ENCODE measurements at places on chromosomes 4 and X.

DNA sequence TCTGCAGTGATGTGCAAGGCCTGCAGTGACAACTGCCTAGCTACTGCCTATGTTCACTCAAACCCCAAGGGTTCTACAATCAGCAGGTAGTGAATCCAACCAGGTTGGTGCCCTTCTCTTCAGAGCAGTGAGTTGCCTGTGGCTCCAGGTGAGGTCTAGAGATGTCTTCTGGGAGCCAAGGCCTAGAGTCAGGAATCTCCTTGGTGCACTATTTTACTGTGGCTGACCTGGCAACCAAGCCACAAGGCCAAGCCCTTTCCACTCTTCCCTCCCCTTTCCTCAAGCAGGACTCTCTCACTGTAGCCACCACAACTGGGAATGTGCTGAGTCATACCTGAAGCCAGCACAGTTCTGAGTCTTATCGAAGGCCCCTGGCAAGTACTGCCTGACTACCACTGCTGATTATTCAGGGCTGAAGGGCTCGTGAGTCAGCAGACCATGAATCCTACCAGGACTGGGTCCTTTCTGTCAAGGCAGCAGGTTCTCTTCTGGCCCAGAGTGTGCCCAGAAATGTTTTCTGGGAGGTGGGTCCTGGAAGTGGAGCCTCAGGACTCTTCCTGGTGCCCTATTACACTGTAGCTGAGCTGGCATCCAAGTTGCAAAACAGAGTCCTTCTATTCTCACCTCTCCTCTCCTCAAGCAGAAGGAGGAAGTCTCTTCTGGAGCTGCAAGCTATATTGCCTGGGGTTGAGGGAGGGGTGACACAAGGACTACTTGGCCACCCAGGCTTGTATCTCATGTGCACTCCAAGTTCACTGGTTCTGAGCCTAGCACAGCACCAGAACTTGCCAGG lies 111.6 kb downstream of the BTC start:
- no peak for DNase-seq

- no peak for DNase-seq
Measured at GRCh38 chr4:172866421-172866820, 302.2 kb upstream of the GALNT7 start.

DNA sequence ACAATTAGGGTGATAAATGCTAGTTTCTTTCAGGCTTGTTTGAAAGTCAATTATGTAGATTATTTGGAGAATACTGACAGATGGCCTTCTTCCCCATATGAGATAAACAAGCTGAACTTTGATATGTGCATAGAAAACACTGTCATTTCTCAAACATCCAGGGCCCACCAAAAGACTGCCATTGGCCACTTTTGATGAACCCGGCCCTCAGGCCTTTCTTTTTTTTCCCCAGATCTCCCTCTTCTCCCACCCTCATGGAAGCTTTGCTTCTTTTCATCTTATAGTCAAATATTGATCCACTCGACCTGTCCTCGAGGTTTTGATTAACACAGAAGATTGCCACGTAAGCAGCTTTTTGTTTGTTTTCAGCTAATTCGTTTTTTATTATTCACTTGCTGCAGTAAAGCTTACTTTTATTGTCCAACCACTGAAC lies 377.4 kb downstream of the SMARCA1 start:
- DNase-seq, result peak; percentile 7

DNA sequence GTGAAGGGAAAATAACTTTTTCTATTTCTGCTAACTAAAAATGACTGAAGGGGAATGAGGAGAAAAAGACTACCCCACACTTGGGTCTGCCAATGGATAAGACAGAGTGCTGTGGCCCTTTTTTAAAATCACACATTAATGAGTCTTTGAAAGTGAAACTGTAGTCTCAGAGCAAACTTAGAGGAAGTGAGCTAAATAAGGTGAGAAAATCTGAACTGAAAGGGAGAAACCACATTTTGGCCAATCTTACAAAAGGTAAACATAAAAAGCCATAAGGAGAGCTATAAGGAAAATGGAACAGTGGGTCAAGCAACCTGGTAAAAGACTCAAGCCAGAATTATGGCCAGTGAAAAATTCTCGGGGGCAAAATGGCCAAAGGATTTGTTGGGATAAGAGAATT lies 755.1 kb upstream of the IGFBP7 start:
- DNase-seq, result no peak

DNA sequence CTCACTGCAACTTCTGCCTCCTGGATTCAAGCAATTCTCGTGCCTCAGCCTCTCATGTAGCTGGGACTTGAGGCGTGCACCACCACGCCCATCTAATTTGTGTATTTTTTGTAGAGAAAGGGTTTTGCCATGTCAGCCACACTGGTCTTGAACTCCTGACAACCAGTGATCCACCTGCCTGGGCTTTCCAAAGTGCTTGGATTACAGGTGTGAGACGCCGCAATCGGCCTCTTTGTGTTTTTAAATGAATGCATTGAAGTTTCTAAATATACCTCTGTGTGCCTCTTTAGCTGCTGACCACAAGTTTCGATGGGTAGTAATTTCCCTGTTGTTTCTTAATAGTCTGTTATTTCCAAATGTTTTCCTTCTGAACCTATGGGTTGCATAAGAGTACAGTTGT lies 765.3 kb upstream of the GRIA3 start:
- DNase-seq, result no peak

GRCh38 chr4:72817012-72817411 lies 248.0 kb upstream of the ADAMTS3 start:
- no peak for DNase-seq

- DNase-seq, result no peak
Measured at GRCh38 chr4:1409079-1409478, 2.8 kb upstream of the NKX1-1 start.

GRCh38 chrX:150942942-150943594 lies 40.1 kb upstream of the HMGB3 start:
- no peak for DNase-seq

DNA sequence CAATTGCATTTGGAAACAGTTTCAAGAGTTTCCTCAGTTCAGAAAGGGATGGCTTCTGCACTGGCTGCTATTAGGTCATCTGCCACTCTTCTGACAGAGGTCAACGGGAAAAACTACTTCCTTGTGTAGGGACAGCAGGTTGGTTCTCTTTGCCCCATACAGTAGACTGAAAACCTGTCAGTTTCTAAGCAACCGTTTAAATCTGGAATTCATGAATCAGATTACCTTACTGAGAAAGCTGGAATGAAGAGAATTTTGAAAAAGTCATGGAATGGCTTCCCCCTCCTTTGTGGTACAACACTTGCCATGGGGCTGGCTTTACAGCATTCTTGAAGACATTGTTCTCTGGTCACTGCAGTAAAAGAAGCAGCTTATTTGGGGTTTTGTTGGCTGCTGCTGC lies 240.3 kb downstream of the IL1RAPL2 start:
- DNase-seq, result no peak

GRCh38 chr4:37338972-37339371 lies 94.4 kb downstream of the NWD2 start:
- DNase-seq, result no peak

DNA sequence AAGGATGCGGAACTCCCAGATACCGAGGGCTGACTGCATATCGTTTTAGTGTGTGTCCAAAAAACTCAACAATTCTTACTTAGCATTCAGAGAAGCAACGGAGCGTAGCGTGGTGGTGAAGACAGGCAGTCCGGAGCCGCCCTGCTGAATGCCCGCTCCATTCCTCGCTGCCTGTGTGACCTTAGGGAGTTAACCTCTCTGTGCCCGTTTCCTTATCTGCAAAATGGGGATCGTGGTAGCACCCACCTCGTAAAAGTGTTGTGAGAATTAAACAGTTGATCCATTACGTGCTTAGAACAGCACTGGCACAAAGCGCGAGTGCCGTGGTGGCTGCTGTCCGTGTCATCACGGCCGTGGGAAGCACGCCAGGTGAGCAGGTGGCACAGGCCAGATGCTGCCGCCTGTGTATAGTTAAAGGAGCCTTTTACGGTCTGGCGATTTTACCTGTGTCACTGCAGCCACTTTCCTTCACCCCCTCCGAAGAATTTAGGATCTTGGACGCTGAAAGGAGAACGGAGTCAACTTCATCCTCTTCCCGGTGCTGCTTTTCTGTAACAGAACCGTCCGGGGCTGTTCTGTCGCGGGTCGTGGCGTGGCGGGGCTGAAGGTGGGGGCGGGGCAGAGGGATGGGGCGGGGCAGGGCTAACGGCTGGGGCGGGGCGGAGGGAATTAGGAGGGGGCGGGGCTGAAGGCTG lies 885 bp downstream of the CCDC110 start:
- DNase-seq, result no peak

- no peak for DNase-seq
Measured at GRCh38 chr4:109576462-109576861, 16.4 kb downstream of the MCUB start.

DNA sequence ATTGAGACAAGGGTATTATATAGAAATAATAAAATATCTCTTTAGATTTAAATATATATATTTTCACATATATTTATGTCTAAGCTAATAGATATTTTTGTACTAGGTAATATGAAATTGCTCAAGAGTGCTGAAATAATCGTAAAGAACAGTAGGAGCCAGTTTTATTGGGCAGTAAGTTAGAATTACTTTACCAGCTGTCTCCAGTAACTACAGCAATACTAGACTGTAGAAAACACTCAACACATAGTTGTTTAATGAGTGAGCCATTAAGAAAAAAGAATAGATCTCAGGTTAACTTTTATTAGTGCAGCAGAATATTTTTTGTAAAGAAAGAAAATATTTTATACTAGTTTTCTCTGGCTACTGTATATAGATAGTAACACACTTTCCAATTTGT lies 715.2 kb downstream of the TRIML1 start:
- DNase-seq, result no peak

DNA sequence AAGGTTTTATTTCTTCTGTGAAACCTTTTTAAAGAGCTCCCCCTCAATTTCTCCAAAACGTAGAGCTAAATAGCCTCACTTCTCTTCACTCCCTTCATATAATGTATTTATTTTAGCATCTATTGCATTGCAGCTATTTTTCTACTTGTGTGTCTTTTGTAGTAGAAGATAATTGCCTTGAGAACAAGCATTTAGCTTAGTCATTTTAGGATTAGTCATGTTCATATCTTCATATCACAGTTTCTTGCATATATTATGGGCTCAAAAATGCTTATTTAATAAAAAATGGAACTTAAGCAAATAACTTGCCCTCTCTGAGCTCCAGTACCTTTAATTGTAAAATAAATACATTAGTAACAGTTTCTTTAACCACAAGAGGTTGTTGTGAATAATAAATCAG lies 72.1 kb upstream of the SPANXC start:
- no peak for DNase-seq

DNA sequence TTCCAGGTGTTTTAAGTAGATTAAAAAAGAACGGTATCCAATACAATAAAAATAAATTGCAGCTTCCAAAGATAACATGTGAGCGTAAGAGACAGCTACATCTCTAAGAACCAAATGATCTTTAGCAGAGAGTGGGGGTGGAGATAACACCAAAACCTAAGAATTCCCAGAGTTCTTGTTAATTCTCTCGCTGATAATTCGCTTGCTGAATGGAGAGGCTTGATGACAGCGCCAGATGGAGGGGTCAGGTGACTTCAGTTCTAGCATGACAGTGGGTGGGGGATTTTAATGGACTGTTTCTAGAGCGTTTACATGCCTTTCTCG lies 2.3 kb downstream of the CLCN4 start:
- no peak for DNase-seq

DNA sequence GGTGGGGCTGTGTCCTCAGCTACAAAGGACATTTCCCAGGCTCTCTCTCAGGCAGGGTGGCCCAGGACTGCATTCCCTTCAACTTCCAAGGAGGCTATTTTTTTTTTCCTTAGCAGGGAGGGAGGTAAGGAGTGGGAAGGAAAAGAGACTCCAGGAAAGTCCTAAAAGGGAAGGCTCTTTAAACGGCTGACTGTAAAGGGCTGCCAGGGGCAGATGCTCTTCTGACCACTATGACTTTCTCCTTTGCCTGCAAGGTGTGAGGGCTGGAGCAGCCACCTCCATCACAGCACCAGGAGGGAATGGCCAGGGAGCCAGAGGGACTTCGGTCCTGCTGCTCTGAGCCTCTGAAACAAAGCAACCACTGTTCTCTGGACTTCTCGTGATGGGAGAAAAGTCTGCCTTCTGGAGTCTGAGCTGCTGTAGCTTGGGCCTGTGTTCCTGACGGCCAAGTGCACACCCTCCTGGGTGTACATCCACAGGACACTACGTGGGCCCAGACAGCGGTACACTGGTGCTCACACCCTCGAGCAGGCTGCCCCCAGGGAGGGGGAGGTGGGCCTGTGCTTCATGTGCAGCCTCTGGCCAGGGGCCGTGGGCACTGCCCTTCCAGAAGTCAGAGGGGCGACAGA lies 17.9 kb downstream of the NAT8L start:
- DNase-seq, result no peak

GRCh38 chrX:137771537-137771936 lies 205.6 kb downstream of the ZIC3 start:
- no peak for DNase-seq

DNA sequence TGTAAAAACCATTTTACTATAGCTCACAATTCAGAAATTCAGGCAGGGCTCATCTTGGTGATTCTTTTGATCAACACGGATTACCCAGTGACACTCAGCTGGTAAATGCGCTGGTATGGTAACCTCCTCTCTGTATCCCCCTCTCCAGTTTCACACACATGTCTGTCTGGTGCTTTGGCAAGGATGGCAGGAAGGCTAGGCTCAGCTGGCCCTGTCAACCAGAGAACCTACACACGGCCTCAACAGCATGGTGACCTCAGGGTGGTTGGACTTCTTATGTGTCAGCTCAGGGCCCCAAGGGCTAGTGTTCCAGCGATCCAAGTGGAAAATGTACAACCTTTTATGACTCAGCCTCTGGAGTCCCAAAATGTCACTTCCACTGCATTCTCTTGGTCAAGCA lies 55.7 kb upstream of the EOLA2 start:
- DNase-seq, result no peak

DNA sequence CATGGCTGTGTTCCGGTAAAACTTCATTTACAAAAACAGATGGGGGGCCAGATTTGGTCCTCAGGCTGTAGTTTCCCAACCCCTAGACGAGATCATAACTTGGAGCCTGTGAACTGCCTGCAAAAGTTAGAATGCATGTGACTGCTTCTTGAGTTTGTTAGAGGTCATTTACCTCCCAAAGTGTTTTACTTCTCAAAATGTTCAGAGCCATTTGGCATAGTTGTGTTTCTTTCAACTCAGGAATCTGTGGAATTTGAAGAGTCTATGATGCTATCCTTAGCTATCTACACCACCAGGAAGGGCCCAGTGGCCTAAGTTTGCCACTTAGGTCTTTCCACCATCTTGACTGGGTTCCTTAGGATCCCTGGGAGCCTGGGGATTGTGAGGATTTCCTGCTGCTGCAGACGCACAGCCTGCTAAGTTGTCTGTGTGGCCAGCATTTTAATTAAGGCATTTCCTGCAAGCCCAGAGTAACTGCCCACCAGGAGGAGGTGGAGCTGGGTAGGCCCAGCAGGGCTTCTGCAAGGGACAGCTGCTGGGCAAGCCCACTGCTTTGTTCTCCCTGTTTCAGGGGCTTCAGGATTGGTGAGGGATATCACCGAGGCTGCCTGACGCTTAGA lies 53.1 kb downstream of the CCNI start:
- DNase-seq, result no peak

DNA sequence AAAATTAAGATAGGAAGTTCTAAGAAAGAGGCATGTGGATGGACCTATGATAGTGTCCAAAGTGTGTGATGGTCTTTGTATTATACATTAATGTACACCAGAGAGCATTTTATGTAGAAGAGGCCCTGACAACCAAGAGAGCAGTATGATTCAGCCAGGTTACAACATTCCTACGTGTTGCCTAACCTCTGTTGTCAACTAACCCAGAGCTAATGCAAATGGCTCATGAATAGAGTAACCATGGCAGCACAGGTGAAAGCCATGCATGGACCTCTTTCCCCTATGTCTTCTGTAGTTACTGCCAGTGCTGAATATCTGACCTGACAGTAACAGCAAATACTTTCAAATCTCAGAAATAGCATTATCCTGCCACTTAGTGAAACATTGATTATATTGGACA lies 255.6 kb downstream of the NDST4 start:
- no peak for DNase-seq

All from NCI-H1694 (cell line).